ENCODE measurements at places on chromosomes 1 and 21.
A peak's percentile ranks its signal among the peaks of the same experiment; 100 is the strongest.

DNA sequence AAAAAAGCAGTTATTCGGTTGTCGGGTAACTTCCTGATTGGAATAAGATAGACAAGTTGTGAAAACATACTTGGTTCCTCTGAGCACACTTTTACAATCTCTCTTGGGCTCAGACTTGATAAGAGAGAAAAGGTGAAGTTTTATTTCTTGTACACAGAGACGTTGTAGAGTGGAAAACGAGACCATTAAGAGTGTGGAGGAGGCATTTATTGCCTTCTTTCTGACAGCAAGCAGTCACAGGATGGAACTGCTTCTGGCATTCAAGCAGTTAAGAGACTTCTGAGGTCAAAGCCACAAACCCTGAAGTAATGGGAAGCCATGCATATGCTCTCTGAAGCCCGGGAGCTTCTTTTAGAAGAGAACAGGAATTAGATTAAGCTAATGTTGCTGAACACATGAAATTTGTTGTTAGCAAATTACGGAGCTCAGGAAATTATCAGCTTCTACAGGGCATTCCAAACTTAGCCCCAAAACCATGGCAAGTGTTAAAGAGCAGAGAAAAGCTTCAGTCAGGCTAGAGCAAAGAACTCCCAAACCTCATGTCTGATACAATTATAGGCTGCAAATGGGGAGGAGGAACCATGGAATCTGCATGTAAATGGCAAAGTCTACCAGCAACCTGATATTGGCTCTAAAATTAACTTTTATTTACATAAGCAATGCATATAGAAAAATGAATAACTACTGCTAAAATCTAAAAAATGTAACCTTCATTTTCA, 26.0 kb downstream of the S1PR1 start:
- no peak for DNase-seq

- no peak for DNase-seq
Observed at GRCh38 chr1:236748268-236748870, 46.7 kb upstream of the MTR start.

GRCh38 chr1:200528858-200529606, 91.5 kb downstream of the KIF14 start:
- no peak for DNase-seq

GRCh38 chr1:97247196-97247595, 525.6 kb downstream of the PTBP2 start:
- no peak for DNase-seq

- no peak for DNase-seq
Observed at GRCh38 chr1:17877896-17878295, 122.8 kb downstream of the ACTL8 start.

GRCh38 chr1:184827600-184828368, 73.1 kb upstream of the EDEM3 start:
- DNase-seq = peak; percentile 23

Measured in HS-5 (cell line).